ENCODE measurements at places on chromosomes 4 and X.

DNA sequence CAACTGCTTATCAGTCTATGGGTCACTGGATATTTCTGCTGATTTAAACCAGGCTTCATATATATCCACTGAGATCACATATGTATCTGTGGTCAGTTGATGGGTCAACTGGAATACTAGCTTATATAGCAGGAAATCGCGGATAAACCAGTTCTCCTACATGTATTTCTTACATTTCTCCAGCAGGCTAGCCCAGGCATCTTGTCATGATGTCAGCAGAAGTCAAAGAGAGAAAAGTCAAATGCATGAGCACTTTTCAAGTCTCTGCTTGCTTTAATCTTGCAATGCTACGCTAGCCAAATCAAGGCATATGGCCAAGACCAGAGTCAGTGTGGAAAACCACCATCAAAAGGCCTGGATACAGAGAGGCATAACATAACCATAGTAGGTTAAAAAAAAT is 1008.8 kb upstream of the DIAPH2 start:
- DNase-seq: no peak

- no peak for DNase-seq
Observed at GRCh38 chr4:39526765-39527295, 409 bp downstream of the UGDH start.

- no peak for DNase-seq
Observed at GRCh38 chrX:2685886-2686285, 5.2 kb upstream of the CD99 start.

GRCh38 chrX:97045470-97045869 is 161.8 kb downstream of the RPA4 start:
- no peak for DNase-seq

GRCh38 chr4:168335621-168336020 is 17.1 kb upstream of the DDX60 start:
- no peak for DNase-seq

GRCh38 chr4:73814679-73815078 is 21.8 kb upstream of the CXCL6 start:
- no peak for DNase-seq

Measured in dermis microvascular lymphatic vessel endothelial cell (primary cell).